Keratinocyte (primary cell): ENCODE measurements at places on chromosomes 5 and 9.

DNA sequence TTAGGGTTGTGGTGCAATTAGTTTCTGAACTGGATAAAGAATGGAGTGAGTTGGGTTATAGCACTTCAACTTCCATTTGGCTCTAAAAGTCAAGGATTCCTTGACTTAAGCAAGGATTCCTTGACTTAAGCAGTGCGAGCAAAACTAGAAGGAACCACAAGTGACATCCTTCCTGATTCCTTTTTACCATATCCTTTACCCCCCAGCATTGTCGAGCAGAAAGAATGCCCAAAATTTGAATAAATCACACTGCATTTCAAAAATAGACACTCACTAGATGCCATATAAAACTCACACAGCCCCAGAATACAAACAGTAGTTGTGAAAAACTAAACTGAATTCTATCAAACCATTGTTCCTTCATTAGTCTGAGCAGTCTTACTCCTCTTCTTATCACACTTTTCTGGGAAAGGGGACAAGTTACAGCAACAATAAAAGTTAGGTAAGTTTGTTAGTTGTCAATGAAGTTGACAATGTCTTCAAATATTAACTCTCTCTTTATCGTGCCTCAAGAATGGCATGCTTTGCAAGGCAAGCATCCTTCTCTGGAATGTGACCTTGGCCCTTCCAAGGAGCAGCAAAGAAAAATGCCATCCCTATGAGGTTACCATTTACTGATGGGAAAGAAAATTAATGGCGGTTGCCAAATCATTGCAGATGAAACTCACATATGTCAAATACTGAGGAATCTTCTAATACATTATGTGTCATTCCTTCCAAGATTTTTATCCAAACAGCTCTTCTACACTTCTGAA, 273.3 kb upstream of the ANKRD55 start:
- no peak for DNase-seq

GRCh38 chr9:115192280-115192679, 74.3 kb upstream of the TNC start:
- no peak for DNase-seq

DNA sequence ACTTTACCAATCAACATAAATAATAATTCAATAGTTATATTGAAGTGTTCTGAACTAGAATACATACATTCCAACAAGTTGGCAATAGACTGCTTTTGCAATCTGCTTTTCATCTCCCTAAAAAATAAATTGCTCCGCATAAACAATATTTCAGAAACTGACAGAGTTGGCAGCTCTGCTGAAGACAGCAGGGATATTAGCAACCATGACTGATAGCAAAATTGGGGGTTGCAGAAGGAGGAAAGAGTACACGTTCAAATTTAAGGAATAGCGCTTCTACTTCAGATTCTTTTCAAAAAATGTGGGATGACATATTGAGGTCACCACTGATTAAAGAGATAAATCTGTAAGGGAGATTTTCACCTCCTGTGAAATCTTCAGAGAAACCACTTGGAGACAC, 521.2 kb downstream of the DTWD2 start:
- DNase-seq = no peak

DNA sequence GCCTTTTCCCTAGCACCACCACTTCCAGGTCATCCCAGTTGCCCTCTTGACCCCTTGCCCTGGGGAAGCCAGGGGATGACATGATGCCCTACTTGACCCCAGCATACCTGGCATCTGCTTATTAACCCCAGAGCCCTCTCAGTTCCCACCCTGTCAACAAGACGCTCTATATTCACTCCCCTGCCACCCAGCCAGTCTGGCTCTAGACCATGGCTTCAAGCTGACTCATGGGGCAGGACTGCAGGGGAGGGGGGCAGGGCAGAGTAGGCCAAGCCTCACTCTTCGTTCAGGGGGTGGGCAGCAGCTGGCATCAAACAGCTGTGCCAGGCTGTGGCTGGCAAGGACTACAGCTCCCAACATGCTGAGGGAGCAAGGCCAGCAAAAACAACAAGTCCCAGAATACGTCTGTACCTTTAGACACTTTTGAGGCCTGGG, 5.3 kb downstream of the ATOSB start:
- no peak for DNase-seq

DNA sequence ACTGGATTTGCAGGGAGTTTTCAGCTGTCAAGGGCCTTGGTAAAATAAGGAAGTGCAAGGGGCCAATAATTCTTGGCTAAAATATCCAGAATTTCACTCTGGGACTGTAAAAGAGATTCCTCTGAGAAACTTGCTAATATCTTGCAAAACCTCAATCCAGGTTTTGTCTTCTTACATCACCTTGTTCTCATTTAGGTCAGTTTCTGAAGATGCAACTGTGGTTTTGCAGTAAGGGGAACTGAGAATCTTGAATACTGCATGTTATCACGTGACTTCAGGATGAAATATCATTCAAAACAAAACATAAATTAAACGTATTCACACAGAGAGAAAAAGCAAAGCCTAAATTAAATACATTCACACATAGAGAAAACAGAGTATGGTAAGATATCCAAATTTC, 35.0 kb upstream of the RIC1 start:
- DNase-seq = no peak

GRCh38 chr9:86943201-86944113, 3.8 kb downstream of the GAS1 start:
- no peak for DNase-seq
